Keratinocyte (primary cell): ENCODE measurements at places on chromosomes 1 and 21.
A peak's percentile ranks its signal among the peaks of the same experiment; 100 is the strongest.

DNA sequence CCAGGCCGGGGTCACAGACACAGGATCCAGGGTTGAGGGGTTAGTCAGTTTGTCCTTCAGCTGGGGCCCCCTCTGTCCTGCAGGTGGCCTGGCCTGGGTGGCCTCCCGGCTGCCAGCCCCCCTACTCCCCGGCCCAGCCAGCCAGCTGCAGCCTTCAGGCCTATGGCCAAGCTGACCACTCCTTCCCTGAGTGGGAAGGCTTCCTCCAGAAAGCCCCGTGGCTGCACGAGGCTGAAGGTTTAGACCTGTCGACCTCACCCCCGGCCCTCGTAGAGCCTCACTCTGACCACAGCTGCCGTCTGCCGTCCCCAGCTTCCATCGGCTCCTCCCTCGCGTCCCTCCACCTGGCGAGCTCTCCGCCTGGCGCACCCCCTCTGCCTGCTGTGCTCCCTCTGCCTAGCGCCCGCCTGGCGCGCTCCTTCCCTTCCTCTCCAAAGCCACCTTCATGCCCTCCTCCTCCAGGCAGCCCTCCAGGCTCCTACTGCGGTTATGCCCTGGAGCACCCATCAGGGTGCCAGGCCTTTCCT, 9.6 kb downstream of the TTLL10 start:
- H3K4me3 ChIP-seq, result no peak overlapping the region
- no peak overlapping the region for H3K27ac ChIP-seq
- no peak for DNase-seq
- no peaks in the 10 kb centered on the region for H3K4me1 ChIP-seq
- H3K27me3 ChIP-seq, result peaks cover 7% of the 10 kb centered on the region

GRCh38 chr1:234686035-234686434, 76.1 kb upstream of the IRF2BP2 start:
- H3K27me3 ChIP-seq, result no peaks in the 10 kb centered on the region
- no peak overlapping the region for H3K27ac ChIP-seq
- no peak for DNase-seq

DNA sequence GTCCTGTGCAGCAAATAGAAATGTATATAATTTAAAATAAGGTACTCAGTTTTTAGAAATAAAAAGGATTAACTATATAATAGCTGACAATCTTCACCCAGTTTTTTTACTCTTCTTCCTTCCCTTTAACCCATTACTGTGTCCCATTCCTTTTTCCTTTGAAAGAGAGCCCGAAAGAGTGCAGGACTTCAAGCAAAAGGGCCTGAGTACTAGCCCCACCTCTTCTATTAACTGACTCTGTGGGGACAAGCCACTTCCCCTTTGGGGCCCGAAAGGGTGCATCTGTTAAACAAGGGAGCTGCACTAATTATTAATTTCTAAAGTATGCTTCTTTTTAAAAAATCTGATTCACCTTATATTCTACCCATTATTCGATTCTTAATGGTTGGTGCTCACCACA, 3.3 kb downstream of the USP24 start:
- H3K4me1 ChIP-seq, result peaks cover 32% of the 10 kb centered on the region
- no peak for DNase-seq
- H3K27ac ChIP-seq, result peak overlapping the region; percentile 88
- H3K27me3 ChIP-seq, result no peaks in the 10 kb centered on the region
- H3K4me3 ChIP-seq, result peak overlapping the region; percentile 79

- no peaks in the 10 kb centered on the region for H3K27me3 ChIP-seq
- no peak for DNase-seq
- H3K36me3 ChIP-seq, result no peaks in the 10 kb centered on the region
Measured at GRCh38 chr1:199020904-199021303, 382.1 kb downstream of the PTPRC start.

DNA sequence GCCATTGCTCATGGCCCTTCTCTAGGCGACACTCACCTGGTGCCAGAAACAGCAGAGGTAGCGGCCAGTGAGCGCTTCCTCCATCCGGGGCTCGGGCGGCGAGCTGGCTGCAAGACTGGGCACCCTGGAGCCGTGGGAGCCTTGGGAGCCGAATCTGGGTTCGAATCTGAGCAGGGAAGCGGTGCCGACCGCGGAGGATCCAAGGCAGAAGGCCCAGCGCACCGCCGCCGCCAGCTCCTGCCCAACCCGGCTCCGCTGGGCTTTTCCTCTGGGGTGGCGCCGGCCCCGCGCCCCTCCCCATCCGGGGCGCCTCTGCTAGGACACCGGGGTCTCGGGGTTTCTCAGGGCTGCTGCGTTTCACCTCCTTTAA, 1.7 kb upstream of the PRDM16 start:
- H3K27me3 ChIP-seq, result peaks cover 92% of the 10 kb centered on the region
- no peak overlapping the region for H3K4me3 ChIP-seq
- no peaks in the 10 kb centered on the region for H3K4me1 ChIP-seq
- no peak for DNase-seq

GRCh38 chr1:165634154-165634921, 3.3 kb downstream of the MGST3 start:
- H3K27ac ChIP-seq, result no peak overlapping the region
- H3K36me3 ChIP-seq, result peaks cover 7% of the 10 kb centered on the region
- DNase-seq, result no peak
- no peaks in the 10 kb centered on the region for H3K27me3 ChIP-seq

DNA sequence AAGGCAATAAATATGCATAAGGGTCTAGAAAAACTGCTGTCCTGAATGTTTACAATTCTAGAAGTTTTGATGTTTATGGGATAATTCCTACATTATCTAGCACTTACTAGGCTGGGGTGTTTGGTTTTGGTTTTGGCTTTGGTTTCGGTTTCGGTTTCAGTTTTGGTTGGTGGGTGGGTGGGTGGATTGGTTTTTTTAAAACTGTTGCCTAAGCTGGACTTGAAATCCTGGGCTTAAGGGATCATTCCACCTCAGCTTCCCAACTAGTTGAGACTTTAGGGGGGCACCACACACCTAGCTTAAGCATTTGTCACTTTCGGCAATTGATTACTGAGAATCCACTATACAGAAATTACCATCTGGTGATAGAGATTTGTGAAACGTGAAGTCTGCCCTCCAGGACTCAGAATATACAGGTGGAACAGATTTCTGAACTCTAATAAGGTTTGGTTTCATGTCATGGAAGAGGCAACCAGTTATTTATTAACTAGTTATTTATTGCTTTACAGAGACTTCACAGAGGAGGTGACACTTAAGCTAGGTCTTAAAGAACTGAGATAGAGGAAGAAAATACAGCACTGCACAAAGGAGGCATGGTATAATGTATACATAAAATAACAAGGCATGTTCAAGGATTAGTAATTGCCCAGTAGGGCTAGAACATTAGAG, 69.6 kb downstream of the PIK3R3 start:
- no peak overlapping the region for H3K4me3 ChIP-seq
- H3K36me3 ChIP-seq, result no peaks in the 10 kb centered on the region
- H3K27me3 ChIP-seq, result no peaks in the 10 kb centered on the region

DNA sequence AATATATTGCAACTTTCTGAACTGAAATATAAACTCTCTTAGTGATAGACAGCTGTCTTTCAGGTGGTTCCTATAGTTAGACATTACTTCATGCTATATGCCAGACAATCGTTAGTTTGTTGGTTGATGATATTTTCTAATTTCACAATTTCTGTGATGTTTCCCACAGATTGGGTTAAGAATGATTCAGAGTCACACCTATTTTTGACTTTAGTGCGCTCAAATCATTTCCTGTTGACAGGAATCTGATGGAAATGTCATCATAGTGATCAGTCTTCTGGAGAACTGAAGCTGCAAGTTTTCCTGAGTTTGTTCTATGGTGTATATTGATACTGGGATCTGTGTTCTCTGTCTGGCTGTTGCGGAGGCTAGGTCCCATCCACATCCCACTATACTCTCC, 119.7 kb downstream of the C1orf21 start:
- no peaks in the 10 kb centered on the region for H3K27me3 ChIP-seq
- H3K27ac ChIP-seq, result no peak overlapping the region
- H3K36me3 ChIP-seq, result no peaks in the 10 kb centered on the region
- DNase-seq, result no peak

DNA sequence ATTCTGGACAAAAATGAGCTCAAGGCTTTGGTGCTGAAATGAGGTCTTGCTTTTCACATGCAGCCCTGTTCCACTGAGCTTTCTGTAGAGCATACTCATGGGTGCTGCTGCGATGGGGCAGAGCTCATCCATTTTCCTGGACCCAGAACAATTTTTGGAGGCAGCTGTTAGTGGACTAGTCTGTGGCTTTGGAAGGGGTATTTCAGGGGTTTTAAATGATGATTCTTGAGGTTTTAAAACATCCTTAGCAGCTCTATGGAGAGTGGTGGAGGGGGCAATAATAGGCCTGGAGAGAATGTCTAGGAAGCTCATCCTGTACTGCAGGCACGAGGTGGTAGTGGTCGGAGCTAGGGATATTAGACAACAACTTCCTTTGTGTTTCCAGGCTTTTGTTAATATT, 16.5 kb downstream of the NOS1AP start:
- no peak overlapping the region for H3K27ac ChIP-seq
- H3K27me3 ChIP-seq, result no peaks in the 10 kb centered on the region
- H3K4me1 ChIP-seq, result no peaks in the 10 kb centered on the region

GRCh38 chr1:13816016-13816760, 116.2 kb downstream of the PRDM2 start:
- no peaks in the 10 kb centered on the region for H3K27me3 ChIP-seq
- no peak overlapping the region for H3K27ac ChIP-seq
- DNase-seq, result no peak
- H3K4me3 ChIP-seq, result no peak overlapping the region

DNA sequence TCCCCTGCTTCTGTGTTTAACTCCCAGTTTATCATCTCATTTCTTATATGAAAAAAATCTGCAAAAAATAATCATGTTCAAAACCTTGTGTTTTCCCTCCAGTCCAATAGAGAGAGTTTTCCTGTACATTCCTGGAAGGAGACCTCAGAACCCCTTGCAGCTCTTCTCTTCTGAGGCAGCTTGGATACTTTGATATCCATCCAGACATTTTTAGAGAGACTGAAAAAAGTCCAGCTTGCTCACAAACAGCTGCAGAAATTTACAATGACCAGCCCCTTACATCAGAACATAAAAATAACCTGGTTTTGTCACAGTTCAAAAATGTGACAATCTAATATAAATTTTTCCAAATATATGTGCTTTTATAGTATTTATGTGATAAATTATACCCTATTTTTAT, 73.3 kb upstream of the C1orf115 start:
- no peak overlapping the region for H3K4me3 ChIP-seq
- H3K36me3 ChIP-seq, result no peaks in the 10 kb centered on the region
- no peak for DNase-seq
- no peak overlapping the region for H3K27ac ChIP-seq

DNA sequence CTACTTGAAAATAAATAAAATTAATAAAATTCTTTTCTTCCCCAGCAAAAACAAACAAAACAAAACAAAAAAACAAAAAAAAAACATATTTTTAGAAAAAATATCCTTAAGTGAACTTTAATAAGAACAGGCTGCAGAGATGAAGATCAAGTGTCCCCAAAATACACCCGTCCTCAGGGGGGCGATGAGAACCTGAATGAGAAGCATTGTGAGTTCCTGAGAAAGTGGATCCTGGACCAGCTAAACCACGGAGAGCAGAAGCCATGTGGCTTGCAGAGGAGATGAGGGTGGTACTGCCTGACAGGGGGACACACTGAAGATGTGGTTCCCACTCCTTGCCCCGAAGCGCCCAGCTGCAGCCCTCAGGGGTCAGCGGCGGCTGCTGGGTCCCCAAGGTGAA, 89.3 kb downstream of the ITPKB start:
- no peak overlapping the region for H3K4me3 ChIP-seq
- peaks cover 3% of the 10 kb centered on the region for H3K36me3 ChIP-seq
- H3K4me1 ChIP-seq, result no peaks in the 10 kb centered on the region

GRCh38 chr1:118217141-118217838, 32.3 kb upstream of the SPAG17 start:
- no peaks in the 10 kb centered on the region for H3K4me1 ChIP-seq
- DNase-seq, result no peak
- H3K27ac ChIP-seq, result no peak overlapping the region
- H3K4me3 ChIP-seq, result no peak overlapping the region

GRCh38 chr1:155083052-155083541, 4.5 kb downstream of the EFNA3 start:
- DNase-seq, result no peak
- no peak overlapping the region for H3K4me3 ChIP-seq
- H3K4me1 ChIP-seq, result peaks cover 60% of the 10 kb centered on the region
- no peak overlapping the region for H3K27ac ChIP-seq

DNA sequence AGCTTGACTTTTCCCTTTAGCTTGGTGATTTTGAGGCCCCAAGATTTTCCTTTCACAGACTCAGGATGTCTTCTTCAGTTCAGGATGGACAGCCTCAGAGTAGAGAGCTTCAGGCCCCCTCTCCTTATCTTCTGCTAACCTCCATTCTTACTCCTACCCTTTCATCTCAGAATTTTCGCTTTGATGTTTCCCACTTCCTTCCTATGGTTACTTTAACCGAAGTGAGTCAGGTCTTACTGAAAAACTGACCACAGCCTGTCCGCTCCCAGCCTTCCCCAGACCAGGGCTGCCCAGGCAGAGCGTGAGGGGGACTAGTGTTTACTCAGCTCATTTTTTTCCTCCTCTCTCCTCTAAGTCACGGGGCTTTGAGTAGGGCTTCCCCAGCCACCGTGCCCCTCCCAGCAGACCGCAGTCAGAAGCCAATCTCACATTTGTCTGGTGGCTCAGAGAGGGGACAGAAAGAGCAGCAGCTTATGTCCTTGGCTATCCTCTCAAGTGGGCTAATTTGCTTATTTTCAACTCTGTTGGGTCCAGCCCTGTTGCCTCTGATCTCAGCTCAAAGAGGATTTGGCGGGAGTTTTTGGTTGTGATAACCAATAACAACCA, 4.2 kb upstream of the IL19 start:
- H3K4me1 ChIP-seq, result peaks cover 5% of the 10 kb centered on the region
- no peak for DNase-seq
- H3K36me3 ChIP-seq, result no peaks in the 10 kb centered on the region
- no peak overlapping the region for H3K4me3 ChIP-seq

DNA sequence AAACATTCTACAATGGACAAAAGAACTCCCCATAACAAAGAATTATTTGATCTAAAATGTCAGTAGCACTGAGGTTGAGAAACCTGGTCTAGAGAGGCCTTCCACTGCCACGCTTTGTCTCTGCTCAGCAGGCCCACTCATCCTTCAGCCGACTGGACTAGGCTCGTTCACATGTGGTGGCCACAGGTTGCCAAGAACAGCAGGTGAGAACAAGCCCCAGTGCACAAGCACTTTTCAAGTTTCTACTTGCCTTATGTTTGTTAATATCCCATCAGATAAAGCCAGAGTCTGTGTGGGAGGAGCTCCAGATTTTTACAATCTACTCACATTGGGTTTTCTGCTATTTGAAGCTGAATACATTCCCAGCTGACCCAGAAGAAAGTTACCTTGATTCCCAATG, 9.1 kb upstream of the EFHD2 start:
- peak overlapping the region; percentile 47 for H3K27ac ChIP-seq
- H3K4me3 ChIP-seq, result peak overlapping the region; percentile 16
- no peaks in the 10 kb centered on the region for H3K27me3 ChIP-seq
- peak; percentile 72 for DNase-seq
- H3K4me1 ChIP-seq, result peaks cover 14% of the 10 kb centered on the region

- no peaks in the 10 kb centered on the region for H3K27me3 ChIP-seq
Measured at GRCh38 chr1:42456754-42457089, 379 bp downstream of the PPCS start.

DNA sequence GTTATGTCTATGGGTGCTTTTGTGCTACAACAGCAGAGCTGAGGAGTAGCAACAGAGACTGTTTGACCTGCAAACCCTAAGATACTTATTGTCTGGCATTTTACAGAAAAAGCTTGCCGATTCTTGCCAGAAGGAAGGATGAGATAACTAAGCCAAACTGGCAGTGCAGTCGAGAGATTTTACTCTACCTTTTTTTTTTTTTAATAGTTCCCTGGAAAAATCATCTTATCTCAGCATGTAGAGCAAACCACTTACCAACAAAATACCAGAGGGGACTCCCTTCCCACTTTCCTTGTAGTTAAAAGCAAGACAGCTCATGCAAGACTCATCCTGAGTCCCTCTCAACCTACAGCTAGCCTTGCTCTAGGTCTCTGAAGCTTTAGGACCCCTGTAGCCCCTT, 132.9 kb downstream of the SYT2 start:
- no peaks in the 10 kb centered on the region for H3K36me3 ChIP-seq
- H3K4me1 ChIP-seq, result peaks cover 46% of the 10 kb centered on the region
- no peaks in the 10 kb centered on the region for H3K27me3 ChIP-seq
